Fibroblast of lung (primary cell): ENCODE measurements at places on chromosomes 16 and 17.

GRCh38 chr16:82509691-82510430 is 116.9 kb upstream of the CDH13 start:
- DNase-seq, result peak; percentile 14

DNA sequence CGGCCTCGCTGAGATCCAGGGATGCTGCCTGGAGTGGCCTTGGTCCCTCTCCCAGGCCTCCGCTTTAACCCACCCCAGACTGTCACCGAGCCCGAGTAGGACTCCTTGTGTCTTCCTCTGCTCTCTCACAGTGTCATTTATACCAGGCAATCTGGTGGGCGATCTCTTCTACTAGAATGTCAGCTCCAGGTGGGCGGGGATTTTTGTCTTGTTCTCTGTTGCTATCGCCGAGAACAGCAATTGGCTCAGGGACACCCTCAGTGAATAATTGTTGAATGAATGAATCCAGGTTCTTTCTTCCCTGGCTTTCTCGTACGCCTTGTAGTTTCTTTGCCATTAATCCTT is 591 bp downstream of the DHX38 start:
- no peak for DNase-seq

- no peak for DNase-seq
These were observed 214.2 kb upstream of the GSE1 start for GRCh38 chr16:85398688-85399582.

DNA sequence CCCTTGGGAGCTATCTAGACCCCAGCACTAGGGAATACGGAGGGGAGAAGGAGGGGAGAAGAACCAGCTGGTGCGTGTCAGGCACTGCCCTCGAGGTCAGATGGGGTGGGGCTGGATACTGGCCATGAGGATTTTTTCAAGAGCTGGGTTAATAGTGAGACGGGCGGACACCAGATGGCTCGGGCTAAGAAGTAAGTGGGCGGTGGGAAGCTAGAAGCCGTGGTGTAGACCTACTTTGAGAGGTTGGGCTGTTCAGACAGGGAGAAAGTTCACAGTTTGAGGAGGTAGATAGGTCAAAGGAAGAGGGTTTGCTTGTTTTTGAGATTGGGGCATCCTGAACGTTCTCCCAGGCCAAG is 303.8 kb downstream of the SEC14L1 start:
- DNase-seq, result peak; percentile 54

DNA sequence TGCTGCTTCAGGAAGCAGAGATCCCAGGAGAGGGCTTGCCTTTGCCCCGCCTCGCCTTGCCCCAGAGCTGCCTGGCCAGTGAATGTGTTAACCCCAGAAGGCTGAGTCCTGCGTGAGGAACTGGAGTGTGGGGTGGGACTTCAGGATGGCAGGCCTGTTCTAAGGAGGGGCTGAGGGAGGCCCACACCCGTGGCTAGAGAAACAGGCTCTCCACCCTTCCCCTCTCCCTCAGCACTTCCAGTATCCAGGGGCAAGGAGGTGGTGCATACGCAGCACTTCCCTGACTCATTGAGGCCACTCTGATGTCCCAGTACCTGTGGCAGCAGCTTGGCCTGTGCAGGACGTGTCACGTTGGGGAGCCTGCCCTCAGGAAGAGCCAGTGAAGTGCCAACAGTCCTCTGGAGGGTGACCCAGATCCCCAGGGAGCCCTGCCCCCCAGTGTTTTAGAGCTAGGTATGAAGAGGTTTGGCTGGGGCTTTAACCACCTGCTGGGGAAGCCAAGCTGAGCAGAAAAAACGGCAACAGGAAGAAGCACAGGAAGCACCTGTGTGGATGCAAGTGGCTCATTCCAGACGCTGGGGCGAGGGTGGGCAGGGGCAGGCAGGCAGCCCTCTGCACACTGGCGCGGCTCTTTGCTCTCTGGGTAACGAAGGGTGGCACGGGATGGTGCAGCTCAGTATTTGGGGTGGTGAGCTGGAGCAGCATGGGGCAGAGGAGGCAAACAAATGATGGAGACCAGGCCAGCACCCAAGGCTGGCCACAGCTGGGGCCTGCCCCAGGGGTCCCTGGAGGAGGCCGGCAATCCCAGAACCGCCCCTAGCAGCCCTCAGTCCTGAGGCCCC is 14.7 kb upstream of the CTCF start:
- DNase-seq, result no peak

- no peak for DNase-seq
These were observed 428.4 kb upstream of the CDH5 start for GRCh38 chr16:65938083-65938482.
